ENCODE measurements at places on chromosomes 11 and 22.

GRCh38 chr11:113477321-113477720 is 2.1 kb upstream of the DRD2 start:
- no peak for DNase-seq

GRCh38 chr11:99592266-99592665 is 571.5 kb downstream of the CNTN5 start:
- DNase-seq, result no peak

GRCh38 chr11:114228435-114229411 is 67.5 kb upstream of the NNMT start:
- DNase-seq, result no peak

DNA sequence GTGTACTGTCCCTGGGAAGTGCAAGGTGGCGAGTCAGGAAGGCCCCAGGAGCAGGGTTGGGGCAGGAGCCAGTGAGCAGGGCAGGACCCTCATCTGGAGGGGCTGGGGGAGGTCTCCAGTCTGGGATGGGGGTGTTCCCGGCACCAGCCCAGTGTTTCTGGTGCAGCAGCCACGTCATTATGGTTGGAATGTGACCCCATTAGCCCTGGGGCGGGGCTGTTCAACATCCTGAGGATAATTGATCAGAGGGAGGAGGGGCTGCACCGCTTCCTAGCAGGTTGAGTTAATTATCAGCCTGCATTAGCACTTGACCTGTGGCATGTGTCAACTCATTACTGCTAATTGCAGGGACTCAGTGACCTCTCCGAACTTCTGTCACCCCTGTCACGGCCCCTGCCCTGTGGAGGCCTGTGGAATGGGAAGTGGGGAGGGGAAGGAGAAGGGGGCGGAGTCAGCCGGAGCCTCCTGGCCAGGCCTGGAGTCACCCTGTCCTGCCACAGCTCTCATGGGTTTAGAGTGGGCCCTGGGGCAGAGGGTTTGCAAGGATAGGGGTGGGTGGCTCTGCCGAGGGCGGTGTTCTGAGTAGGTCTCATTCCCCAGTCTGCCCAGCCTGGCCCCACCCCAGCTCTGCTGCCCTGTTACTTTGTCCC is 52.8 kb upstream of the CCDC188 start:
- no peak for DNase-seq

- DNase-seq, result no peak
Measured at GRCh38 chr22:22771696-22772377, 115.8 kb upstream of the IGLL5 start.

DNA sequence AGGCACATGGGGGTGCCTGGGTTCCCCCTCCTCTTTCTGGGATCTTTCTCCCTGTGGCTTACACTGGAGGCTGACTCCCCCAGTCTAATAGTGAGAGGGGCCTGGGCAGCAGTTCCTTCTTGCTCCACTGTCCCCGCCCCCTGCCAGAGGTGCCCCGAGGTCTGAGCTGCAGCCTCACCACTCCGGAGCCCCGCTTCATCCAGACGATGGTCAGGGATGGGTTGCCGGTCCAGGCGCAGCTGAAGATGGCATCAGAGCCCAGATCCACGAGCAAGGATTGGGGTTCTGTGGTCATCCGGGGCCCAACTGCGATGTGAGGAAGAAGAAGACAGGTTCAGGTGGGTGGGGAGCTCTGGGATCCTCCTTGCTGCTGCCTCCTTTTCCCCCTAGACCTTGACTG is 91.1 kb downstream of the ST3GAL4 start:
- DNase-seq, result no peak

- peak; percentile 90 for DNase-seq
Measured at GRCh38 chr11:93543292-93543977, at the start of gene SMCO4. TSS of gene SMCO4 (minus strand) at chr11:93543391. CDS start at chr11:93479189, 64,202 bp downstream.

- DNase-seq, result no peak
Measured at GRCh38 chr22:35915477-35916013, 113.1 kb downstream of the RBFOX2 start.

- DNase-seq, result no peak
Measured at GRCh38 chr11:76682684-76683083, 12.1 kb upstream of the LRRC32 start.

DNA sequence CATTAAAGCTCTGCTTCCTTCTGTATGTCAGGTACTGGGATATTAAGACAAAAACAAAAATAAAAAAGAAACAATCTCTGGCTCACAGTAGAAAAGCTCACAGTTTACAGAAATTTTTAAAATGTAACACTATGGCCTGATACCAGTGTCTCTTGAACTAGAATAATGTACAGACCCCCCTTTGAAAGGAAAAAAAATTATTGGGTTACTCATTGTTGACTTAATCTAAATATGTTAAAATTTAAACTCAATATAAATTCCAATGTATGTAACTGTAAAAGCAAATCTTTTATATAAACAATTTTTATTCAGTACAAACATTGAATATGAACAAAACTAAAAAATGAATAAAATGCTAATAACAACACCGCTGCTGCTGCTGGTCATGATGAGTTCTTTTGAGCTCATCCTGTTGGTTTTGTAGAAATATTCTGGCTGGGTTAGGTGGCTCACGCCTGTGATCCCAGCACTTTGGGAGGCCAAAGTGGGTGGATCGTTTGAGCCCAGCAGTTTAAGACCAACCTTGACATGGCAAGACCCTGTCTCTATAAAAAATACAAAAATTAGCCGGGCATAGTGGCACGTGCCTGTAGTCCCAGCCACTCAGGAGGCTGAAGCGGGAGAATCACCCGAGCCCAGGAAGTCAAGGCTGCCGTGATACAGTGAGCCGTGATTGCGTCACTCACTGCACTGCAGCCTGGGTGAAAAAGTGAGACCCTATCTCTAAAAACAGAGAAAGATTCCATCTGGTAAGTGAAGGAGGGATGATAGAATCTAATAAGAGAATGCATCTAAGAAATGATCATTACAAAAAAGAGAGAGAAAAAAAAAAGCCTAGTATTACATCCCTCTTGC is 11.8 kb upstream of the KCNE3 start:
- DNase-seq, result no peak

GRCh38 chr22:18152519-18152918 is 2.5 kb downstream of the USP18 start:
- peak; percentile 81 for DNase-seq

DNA sequence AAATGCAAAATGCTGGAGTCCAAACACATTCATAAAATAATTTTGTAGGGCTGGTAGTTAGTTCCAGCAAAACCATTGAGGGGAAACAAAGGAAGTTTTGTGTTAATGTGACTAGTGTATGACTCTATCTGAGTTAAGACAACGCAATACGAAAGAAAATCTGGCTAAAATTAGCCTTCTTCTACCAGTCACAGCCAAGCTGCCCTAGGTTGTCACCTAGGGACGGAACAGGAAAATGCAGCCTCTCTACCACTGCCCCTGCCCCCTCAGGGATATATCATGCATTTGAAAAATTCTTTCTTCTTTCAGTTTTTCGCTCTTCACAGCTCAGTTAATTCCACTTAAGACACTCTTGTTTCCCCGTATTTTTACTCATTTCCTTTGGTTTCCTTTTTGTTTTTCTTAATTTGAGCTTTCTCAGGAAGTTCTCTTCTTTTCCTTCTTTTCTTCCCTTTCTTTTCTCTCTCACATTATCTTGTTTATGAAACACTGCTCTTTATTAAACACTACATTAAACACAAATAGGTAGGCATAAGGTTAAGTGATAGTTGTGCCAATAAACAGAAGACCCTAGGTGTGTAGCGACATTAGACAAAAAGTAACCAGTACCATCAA is 30.6 kb downstream of the KIRREL3 start:
- no peak for DNase-seq

- no peak for DNase-seq
Measured at GRCh38 chr11:76641905-76642304, 28.6 kb downstream of the LRRC32 start.

DNA sequence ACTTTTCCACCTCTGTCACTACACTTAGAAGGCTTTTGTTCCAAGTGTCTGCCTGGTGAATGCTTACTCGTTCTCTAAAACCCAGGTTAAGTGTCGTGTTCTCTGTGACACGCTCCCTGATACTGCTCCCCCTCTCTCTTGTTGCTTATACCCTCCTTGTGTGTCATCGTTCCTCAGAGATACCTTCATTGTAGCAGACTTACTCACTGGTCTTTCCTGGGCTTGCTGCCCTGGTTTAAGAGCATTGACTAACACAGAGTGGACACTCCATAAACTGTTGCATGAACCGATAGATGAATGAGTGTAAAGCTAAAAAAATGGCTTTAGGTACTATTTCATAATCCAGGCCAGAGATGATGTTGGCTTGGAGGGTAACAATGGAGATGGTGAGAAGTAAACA is 171.3 kb downstream of the GRIK4 start:
- no peak for DNase-seq

DNA sequence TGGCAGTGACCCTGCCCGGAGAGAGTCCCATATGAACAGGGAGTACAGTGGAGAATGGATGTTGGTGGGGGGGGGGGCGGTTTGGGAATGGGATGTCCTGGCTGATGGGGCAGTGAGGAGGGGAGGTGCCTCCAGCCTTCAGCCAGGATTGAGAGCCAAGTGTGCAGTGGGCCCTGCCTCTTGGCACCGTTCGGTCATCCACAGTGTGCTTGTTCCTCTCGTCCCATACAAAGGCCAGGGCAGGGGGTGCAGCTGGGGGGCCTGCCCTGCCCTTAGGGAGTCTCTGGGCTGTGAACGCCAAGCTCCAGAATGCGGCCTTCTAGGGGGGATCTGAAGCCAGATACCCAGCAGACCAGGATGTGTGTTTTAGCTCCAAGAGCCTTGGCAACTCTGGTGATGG is 34.0 kb downstream of the KCNC1 start:
- no peak for DNase-seq

GRCh38 chr11:46527591-46528130 is 66.2 kb downstream of the AMBRA1 start:
- DNase-seq, result no peak

- no peak for DNase-seq
Measured at GRCh38 chr11:67378544-67378943, 5.1 kb upstream of the CLCF1 start.

DNA sequence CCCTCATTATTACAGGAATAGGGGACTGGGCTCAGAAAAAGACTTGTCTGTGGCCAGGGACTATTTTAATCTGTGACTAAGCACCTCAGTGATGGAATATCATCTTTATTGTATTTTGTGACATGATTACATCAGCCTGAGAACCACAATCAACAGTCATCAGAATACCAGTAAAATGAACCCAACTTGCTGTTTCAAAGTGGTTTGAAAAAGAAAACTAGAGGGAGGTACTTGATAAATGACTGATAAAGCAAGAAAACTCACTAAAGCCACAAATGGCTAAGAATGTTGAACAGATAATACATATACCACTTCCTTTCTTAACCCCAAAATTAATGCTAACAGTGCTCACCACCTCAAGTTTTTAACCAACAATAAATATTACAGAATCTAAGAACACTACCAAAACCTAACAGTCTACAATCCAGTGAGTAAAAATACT is 155.7 kb downstream of the ATG16L2 start:
- peak; percentile 61 for DNase-seq

DNA sequence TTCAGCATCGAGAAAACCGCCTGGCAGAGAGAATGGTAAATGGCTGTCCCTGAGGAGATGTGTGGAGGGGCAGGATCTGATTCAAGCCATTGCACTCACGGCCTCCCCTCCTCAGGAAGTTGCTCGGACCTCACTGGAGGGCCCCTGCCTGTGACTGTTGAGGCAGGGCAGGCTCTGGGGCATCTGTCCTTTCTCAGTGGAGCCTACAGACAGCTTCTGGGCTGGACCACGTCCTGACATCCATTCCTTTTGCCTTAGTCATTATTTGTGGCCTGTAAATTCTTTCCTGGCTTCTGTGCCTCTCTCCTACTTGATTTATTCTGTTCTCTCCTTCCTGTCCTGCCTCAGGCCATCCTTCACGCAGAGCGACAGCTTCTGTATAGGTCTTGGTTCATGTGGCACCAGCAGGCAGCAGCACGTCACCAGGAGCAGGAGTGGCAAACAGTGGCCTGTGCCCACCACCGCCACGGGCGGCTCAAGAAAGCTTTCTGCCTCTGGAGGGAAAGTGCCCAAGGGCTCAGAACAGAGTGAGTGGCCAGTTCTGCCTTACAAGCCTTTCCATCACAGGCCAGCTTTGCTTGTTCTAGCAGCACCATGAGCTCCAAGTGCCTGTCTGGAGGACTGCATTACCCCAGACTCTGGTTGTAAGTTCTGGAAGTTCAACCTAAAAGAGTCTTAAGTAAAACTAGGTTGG is 59.6 kb downstream of the PISD start:
- DNase-seq, result no peak

- DNase-seq, result no peak
Measured at GRCh38 chr11:88575916-88576315, 238.4 kb upstream of the CTSC start.

- no peak for DNase-seq
Measured at GRCh38 chr22:49564054-49564453, 263.6 kb downstream of the BRD1 start.

DNA sequence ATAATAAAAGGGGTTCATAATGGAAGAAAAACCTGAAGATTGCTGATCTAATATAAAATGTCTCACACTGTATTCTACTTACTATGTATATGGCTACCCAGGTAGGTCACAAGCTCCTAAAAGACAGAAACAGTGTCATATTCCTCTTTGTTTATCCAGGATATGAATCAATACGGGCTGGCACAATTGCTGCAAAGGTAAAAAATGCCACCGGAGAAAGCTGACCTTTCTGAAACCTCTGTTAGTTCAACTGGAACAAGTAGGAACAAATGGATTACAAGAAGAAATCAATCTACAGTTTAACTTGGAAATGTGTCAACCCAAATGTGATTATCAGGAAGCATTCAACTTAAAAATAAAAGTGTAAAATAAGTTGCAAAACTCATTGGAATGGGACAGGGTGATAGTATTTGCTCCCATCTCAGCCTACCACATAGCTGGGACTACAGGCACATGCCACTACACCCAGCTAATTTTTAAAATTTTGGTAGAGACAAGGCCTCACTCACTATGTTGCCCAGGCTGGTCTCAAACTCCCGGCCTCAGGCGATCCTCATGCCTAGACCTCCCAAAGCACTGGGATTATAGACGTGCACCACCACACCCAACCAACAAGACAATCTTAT is 27.6 kb downstream of the SLC35F2 start:
- no peak for DNase-seq

- DNase-seq, result no peak
Measured at GRCh38 chr11:18322818-18323570, 627 bp downstream of the GTF2H1 start.

- peak; percentile 95 for DNase-seq
Measured at GRCh38 chr11:6603287-6604080, at the start of the genes ILK and RRP8. TSS of gene ILK (plus strand) at chr11:6603774. CDS start at chr11:6604272, 498 bp downstream. TSS of gene RRP8 (minus strand) at chr11:6603616. CDS start at chr11:6603502, 114 bp downstream.

DNA sequence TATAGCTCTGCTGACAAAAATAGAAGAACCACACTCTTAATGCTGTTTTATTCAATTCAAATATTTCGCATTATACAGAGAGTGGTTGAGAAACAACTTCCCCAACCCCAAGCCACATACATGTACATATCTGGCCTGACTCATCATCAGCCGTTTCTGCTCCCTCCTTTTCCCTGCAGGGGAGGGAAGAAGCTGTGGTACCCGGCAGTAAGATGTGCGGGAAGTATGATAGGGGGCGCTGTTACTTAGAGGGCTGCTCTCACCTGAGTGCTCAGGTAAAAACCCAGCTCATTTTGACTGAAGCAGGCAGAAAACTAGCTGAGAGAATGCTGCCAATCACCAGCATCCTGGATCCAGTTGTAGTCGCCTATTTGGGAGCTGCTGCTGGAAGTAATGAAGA is 85.5 kb downstream of the NELL1 start:
- DNase-seq, result no peak
